Neural crest cell (in vitro differentiated cells): ENCODE measurements at places on chromosomes 2 and 18. TPM values are rescaled to one million over a fixed set of nuclear protein-coding genes. Genes with fewer than 3 reads are reported as not detected.
A peak's percentile ranks its signal among the peaks of the same experiment; 100 is the strongest.

DNA sequence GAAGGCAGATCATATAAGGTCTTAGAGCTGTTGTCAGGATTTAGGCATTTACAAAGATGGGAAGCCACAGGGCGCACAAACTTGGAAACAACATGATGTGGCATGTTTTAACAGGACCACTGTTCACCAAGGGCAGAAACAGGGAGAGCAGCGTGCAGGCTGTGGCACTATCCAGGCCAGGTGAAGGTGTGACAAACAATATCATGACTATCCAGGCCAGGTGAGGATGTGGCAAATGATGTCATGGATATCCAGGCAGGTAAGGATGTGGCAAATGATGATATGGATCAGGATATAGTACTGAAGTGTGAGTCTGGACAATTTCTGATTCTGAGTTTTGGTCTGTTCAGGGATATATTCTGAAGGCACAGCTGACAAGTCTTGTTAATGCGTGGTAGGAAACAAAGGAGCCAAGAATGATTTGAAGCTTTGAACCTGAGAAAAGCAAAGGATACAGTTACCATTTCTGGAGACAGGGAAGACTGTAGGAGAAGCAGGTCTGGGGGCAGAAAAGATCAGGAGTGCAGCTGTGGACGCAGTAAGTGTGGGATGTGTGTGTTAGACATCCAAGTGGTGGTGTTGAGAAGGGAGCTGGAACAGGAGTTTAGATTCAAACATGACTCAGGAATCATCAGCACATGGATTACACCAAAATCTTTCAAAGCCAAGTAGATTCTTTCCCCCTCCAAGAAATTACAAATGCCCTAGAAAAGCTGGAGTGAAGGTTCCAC lies 205.9 kb downstream of the TMEM163 start:
- DNase-seq: no peak

- no peak for DNase-seq
Measured at GRCh38 chr2:121483021-121483420, 47.7 kb upstream of the RNU4ATAC start.

DNA sequence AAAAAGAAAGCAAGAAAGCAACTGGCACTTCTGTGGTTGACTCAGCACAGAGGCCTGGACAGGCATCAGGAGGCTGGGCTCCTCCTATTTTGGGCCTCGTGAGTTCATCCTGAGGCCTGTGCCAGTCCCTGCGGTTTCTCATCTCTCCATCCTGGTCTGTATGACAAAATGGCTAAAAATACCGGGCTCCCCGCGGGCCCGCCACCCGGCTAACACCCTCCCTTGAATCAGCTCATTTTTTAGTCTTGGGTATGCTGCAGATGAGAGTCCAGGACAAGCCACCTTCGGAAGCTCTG lies 62.3 kb upstream of the YWHAQ start:
- no peak for DNase-seq

DNA sequence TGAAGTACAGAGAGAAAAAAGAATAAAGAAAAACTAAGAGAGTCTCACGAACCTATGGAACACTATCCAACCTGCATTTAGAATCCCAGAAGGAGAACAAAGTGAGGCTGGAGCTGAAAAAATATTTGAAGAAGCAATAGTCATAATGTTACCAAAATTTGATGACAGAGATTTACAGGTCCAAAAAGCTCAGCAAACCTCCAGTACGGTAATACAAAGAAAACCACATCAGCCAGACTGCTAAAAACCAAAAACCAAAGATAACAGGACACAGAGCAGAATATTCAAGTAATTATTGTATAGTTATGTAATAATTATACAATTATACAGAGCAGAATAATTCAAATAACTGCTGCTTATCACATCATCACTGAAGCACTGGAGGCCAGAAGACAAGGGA lies 23.7 kb downstream of the ATL2 start:
- no peak for DNase-seq

DNA sequence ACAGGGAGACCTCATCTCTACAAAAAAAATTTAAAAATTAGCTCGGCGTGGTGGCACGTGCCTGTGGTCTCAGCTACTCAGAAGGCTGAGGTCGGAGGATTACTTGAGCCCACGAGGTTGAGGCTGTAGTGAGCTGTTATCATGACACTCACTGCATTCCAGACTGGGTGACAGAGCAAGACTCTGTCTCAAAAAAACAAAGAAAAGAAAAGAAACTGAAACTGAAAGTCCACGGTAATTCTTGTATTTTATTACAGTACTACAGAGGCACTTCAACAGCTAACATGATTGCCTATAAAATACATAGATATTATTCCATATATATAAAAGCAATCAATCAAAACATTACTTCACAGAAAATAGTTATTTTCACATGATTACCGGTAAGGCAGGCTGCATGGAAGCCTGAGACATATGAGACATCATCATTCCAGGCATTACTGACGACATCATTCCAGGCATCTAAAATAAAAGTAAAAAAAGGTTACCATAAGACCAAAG lies 23.1 kb downstream of the PRPF40A start:
- DNase-seq: no peak

DNA sequence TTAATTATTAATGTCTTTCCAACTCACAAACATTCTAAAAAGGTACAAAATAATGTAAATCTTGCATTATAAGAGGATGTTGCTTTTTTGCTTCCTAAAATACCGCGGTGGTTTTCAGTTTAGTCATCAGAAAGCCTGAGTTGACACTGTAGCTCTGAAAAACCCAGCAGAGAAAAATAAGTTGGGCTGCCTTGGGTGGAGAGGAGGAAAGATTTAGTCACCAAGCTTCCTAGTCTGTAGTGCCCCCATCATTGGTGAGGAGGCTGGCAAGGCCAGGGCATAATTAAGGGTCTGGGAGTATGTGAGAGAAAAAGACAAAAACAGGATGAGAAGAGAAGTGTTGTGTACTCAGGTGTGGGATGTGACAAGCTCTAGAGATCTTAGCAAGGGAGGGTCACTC lies 5.7 kb downstream of the PTPRM start:
- no peak for DNase-seq

DNA sequence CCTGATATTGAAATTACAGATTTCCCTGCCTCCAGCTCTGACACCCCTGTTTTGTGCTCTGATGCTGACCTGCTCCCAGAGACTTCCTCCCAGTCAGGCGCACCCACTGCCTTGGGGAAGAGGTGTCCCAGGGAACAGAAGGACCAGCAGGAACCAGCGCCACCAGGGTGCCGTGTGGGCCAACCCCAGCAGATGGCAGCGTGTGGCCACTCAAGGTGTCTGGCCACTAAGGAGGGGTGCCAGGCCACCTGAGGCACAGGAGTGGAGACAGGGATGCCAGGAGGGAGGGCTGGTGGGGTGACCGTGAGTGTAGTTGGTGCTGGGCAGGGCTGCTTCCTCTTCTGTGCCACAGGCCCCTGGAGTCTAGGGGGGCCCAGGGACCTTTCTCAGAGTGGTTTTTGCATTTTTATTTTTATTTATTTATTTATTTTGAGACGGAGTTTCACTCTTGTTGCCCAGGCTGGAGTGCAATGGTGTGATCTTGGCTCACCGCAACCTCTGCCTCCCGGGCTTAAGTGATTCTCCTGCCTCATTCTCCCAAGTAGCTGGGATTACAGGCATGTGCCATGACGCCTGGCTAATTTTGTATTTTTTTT lies 56.0 kb downstream of the TEX44 start:
- DNase-seq: peak; percentile 60

GRCh38 chr2:3105814-3106569 lies 271.6 kb downstream of the EIPR1 start:
- DNase-seq: no peak

- no peak for DNase-seq
Measured at GRCh38 chr2:120013597-120014223, 833 bp downstream of the EPB41L5 start.

Gene CHRND
- 4.1 and 5.8 TPM in 2 replicates for total RNA-seq

Gene CDH2
- 234 and 238 TPM in 2 replicates for total RNA-seq

Gene GPR155
- 1.5 and 1.7 TPM in 2 replicates for total RNA-seq

Gene FN1
- 89.6 and 103 TPM in 2 replicates for total RNA-seq

Gene ITPRIPL1
- total RNA-seq: 24.2 and 25.6 TPM in 2 replicates

Gene TMEM17
- total RNA-seq: 3.1 and 4.0 TPM in 2 replicates

Gene SEMA4C
- total RNA-seq: 102 and 103 TPM in 2 replicates

Gene KCNG3
- total RNA-seq: 0.07 TPM in 1 of 2 replicates, not detected in the other

Gene DSG1
- not detected in 2 replicates for total RNA-seq
